GM03348 (cell line): ENCODE measurements at places on chromosomes 1 and 21.
A peak's percentile ranks its signal among the peaks of the same experiment; 100 is the strongest.

DNA sequence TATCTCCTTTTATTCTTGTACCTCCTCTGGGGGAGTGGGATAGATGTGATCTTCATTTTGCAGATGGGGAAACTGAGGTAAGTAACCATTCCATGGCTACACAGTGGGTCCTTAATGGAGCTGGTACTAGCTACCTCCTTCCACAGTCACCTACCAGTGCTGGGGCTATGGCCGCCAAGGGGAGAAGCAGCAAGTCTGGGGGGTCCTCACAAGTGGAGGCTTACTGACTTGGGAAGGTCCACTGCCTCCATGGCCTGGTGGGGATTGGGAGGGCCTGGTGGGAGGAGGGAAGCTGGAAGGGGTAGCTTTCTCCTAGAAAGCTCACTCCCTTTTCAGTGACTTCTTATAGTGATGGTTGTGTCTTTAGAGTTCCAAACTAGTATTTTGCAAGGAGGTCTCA, 5.9 kb upstream of the FOXO6 start:
- DNase-seq, result no peak

- no peak for DNase-seq
Observed at GRCh38 chr1:32334274-32334861, 1.7 kb downstream of the MARCKSL1 start.

DNA sequence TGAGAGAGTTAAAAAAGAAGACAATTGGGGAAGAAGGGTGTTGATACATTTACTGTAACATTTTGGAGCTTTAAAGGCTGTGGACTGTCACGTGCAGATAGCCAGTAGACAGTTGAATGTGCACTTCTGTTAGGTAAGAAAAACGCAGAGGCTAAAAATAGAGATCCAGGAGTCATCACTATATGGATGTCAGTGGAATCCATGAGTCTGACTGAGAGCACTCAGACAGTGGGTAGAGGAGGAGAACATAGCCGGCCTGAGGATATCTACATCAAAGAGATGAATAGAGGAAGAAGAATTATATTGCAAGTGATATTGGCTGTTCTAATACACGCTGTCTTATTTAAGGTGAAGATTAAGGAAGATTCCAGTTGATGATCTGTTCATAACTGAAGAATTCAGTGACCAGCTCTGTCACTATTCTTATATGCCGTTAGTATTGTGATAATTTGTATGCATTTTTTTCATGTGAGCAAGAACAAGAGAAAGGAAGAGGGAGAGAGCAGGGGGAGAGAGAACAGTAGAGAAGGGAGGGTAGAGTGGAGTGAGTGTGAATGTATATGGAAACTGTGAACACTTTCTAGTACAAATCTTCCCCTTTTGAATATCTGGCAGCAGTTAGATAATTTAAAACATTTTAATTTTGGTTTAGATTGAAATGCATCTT, 344.8 kb downstream of the CHRM3 start:
- no peak for DNase-seq

DNA sequence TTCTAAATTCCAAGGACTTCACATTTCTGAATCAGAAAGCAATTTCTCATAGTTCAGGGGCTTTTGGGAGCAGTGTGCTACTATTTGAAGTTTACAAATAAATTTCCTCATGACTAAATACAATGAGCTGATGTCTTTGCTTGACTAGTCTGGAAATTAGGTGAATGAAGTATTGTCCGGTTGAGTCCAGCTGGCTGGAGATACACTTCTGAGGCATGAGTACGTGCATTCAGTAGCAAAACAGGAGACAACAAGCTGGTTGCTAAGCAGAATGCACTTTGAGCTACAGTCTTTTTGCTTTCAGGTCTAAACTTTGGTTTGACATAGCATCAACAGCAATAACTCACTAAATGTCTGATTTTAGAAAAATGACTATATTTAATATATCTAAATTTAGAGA, 27.1 kb downstream of the ZNHIT6 start:
- peak; percentile 26 for DNase-seq

DNA sequence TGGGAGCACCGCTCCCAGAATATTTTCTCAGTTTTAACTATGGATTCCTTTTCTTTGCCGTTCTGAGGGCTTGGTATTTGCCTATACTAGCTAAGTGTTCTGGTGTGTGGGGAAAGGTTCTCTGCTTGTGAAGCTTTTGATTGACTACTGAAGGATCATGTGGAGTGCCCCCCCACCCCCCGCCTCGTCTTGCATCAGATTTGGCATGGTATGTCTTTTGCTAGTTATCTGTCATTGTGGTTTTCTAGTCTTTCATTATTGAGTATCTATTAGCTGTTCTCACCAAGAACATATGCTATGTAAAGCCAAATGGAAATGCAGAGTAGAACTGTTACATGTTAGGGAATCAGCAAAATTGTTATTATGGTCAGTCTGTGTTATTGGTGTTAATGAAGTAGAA, 58.3 kb downstream of the MACF1 start:
- DNase-seq, result peak; percentile 7

DNA sequence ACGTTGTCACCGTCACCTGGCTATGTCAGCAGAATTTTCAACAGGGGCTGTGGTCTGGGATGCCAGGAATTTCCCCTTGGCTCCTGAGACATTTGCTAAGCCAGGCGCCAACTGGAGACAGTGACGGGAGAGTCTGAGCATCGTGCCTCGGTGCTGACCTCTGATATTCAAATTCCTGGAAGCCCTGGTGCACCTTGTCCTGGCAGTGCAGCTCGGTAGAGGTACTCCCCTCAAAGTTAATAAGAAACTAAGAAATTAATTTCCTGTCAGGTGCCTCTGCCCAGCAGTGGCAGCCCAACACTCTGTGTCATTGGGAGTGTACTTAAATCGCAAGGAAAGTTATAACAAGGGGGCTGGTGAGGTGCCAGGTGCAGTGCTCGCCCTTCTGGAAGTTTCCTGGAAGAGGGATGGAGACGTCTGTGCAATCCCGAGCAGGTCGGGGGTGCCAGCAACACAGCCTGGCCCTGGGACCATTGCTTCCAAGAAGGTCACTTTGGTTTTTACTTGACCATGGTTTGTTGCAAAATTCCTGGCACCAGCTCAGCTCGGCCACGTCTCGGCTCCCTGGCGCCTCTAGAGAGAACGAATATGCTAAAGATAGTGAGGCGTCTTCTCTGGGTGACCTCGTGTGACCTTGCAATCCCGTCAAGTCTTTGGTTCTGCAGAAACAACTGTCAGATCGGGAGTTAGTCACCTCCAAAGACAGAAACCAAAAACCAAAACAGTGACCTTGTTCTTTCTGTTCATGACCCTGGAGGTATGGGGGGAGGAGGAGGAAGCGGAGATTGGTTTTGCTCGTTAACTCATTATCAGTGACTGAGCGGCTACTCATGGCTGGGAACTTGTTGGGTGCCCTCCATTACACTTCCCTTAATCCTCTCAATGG, 149.5 kb upstream of the VAMP3 start:
- no peak for DNase-seq

- peak; percentile 24 for DNase-seq
Observed at GRCh38 chr21:16532840-16533239, 803.1 kb downstream of the USP25 start.

GRCh38 chr1:85460555-85461088, 4.3 kb downstream of the DDAH1 start:
- DNase-seq, result no peak
